Colonic mucosa (tissue), 4 donors: ENCODE measurements at places on chromosomes 16 and 17. TPM values are rescaled to one million over a fixed set of nuclear protein-coding genes. Genes with fewer than 3 reads are reported as not detected.
A peak's percentile ranks its signal among the peaks of the same experiment; 100 is the strongest.

- H3K36me3 ChIP-seq: no peaks in the 10 kb centered on the region
- H3K27me3 ChIP-seq: no peaks in the 10 kb centered on the region
- no peak for DNase-seq
These were observed 949.7 kb upstream of the EEF2KMT start for GRCh38 chr16:6047325-6047724.

- H3K36me3 ChIP-seq: no peaks in the 10 kb centered on the region
- no peak for DNase-seq
- no peak overlapping the region for H3K4me3 ChIP-seq
- no peaks in the 10 kb centered on the region for H3K27me3 ChIP-seq
- no peak overlapping the region for H3K27ac ChIP-seq
These were observed 76.9 kb upstream of the DYNLRB2 start for GRCh38 chr16:80463751-80464495.

GRCh38 chr17:57994436-57994835 is 6.4 kb upstream of the VEZF1 start:
- no peaks in the 10 kb centered on the region for H3K27me3 ChIP-seq
- no peak overlapping the region for H3K4me3 ChIP-seq
- no peak for DNase-seq
- no peaks in the 10 kb centered on the region for H3K4me1 ChIP-seq
- H3K27ac ChIP-seq: no peak overlapping the region

GRCh38 chr17:50425682-50426471 is at the start of gene ACSF2:
Gene ACSF2, plus strand, starts transcription at chr17:50426218. Its CDS starts 44 bp downstream, at chr17:50426262.
- peaks cover under 1% of the 10 kb centered on the region for H3K36me3 ChIP-seq
- H3K27ac ChIP-seq: peak within 1 kb of the TSS; percentile 79
- no peaks in the 10 kb centered on the region for H3K27me3 ChIP-seq
- H3K4me1 ChIP-seq: peaks cover 22% of the 10 kb centered on the region
- DNase-seq: peak; percentile 92
- peak within 1 kb of the TSS; percentile 80 for H3K4me3 ChIP-seq

- H3K4me3 ChIP-seq: no peak overlapping the region
- no peak for DNase-seq
- H3K27ac ChIP-seq: no peak overlapping the region
- H3K27me3 ChIP-seq: no peaks in the 10 kb centered on the region
- peaks cover 10% of the 10 kb centered on the region for H3K36me3 ChIP-seq
These were observed 34.5 kb downstream of the PMM2 start for GRCh38 chr16:8831871-8832716.

The CDH13 gene
- total RNA-seq: 2.4 TPM

The GINS2 gene
- 6.1 TPM for total RNA-seq

GRCh38 chr16:54957403-54958166 is 26.9 kb downstream of the IRX5 start:
- no peak overlapping the region for H3K27ac ChIP-seq
- H3K4me1 ChIP-seq: no peaks in the 10 kb centered on the region
- H3K36me3 ChIP-seq: no peaks in the 10 kb centered on the region

GRCh38 chr16:54072237-54072636 is 214.3 kb downstream of the IRX3 start:
- H3K4me1 ChIP-seq: no peaks in the 10 kb centered on the region
- DNase-seq: no peak
- no peaks in the 10 kb centered on the region for H3K36me3 ChIP-seq
- H3K4me3 ChIP-seq: no peak overlapping the region
- no peak overlapping the region for H3K27ac ChIP-seq
- no peaks in the 10 kb centered on the region for H3K27me3 ChIP-seq

The HOXB9 gene
- 73.9 TPM for total RNA-seq

DNA sequence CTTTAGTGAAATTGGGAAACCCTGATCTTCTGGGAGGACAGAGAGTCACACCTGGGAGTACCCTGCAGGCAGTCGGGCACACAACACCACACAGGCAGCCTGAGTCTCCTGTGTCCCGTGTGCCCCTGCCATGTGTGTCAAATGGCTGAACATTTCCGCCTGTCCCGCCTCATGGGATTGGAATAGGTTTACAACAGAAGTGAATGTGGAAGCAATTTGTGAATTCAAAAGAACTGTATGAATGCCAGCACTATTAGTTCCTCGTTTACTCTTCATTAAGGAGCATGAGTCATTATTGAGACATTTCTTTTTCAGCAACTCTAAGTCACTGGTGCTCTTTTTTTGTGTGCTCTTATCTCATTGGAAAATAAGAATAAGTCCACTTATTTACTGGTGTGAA is 226.5 kb downstream of the PMP22 start:
- no peaks in the 10 kb centered on the region for H3K36me3 ChIP-seq
- DNase-seq: no peak
- no peak overlapping the region for H3K27ac ChIP-seq
- no peak overlapping the region for H3K4me3 ChIP-seq
- H3K27me3 ChIP-seq: no peaks in the 10 kb centered on the region

GRCh38 chr17:16486373-16487250 is 5.4 kb downstream of the LRRC75A start:
- H3K27ac ChIP-seq: peak overlapping the region; percentile 78
- H3K4me1 ChIP-seq: peaks cover 21% of the 10 kb centered on the region
- no peaks in the 10 kb centered on the region for H3K27me3 ChIP-seq
